Stimulated activated CD4-positive, alpha-beta T cell treated with anti-CD3 and anti-CD28 coated beads, Interleukin-1b, Interleukin-23, amount 100 ng/mL, for 24 hours (primary cell): ENCODE measurements at places on chromosomes 7 and 10.

GRCh38 chr7:1681581-1681980 is 11.5 kb downstream of the ELFN1 start:
- DNase-seq, result no peak

GRCh38 chr7:17126413-17127268 is 171.8 kb upstream of the AHR start:
- no peak for DNase-seq

DNA sequence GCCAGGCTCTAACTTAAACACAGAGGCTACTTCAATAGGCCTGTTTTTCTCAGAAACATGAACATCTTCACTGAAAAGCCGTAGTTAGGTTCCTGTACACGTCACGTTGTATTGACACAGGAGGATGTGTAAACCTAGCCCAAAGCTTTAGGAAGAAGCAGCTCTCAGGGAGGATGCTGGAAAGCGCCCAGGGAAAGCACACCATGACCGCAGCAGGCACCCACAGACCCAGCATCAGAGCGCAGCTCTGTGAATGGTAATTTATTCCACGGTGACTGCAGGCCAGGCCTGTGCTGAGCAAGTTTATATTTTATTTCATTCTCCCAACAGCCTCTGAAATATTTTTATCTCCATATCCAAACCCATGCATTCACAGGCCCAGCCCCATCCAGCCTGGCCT is 51.1 kb downstream of the ASB13 start:
- no peak for DNase-seq

- DNase-seq, result no peak
These were observed 2.8 kb downstream of the ZNF746 start for GRCh38 chr7:149494738-149495368.

GRCh38 chr7:587767-588166 is 68.1 kb upstream of the PDGFA start:
- DNase-seq, result no peak

GRCh38 chr7:149334930-149335329 is 72.9 kb downstream of the ZNF783 start:
- DNase-seq, result no peak

GRCh38 chr10:102675666-102676533 is 31.6 kb downstream of the TRIM8 start:
- no peak for DNase-seq

GRCh38 chr10:94358480-94358879 is 4.3 kb downstream of the NOC3L start:
- no peak for DNase-seq

DNA sequence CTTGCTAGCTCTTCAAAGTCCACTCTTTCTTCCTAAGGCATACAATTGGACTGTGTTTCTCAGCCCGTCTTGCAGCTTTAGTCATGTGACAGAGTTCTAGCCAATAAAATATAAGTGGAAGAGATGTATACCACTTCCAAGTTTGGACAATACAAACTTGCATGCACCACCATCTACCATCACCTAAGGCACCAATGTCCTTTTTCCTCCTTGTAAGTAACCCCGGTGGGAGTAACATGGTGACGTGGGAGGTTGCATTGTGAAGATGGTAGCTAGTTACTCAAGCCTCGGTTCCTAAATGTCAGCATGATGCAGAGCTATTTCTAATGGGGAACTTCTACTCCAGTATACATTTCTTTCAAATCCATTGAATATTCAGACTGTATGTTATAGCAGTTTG is 5.3 kb upstream of the CACNB2 start:
- no peak for DNase-seq

DNA sequence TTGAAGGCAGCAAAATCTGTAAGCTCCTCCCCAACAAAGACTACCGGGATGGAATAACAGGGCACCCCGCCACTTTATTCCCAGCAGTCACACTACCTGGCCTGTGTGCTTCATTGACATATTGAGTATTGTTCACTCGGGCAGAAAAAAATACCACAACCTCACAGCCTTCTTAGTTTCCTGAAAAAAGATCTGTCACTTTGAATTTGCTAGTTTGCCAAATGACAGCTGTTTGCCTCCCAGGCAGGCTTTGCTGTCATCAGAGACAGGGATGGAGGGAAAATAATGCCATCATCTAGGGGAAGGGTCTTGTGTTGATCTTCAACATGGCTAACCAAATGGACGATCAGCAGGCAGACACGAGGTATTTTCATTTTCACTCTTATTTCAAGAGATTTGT is 26.9 kb downstream of the BMPER start:
- DNase-seq, result no peak

GRCh38 chr10:124649214-124649613 is 95.0 kb downstream of the FAM53B start:
- DNase-seq, result no peak

DNA sequence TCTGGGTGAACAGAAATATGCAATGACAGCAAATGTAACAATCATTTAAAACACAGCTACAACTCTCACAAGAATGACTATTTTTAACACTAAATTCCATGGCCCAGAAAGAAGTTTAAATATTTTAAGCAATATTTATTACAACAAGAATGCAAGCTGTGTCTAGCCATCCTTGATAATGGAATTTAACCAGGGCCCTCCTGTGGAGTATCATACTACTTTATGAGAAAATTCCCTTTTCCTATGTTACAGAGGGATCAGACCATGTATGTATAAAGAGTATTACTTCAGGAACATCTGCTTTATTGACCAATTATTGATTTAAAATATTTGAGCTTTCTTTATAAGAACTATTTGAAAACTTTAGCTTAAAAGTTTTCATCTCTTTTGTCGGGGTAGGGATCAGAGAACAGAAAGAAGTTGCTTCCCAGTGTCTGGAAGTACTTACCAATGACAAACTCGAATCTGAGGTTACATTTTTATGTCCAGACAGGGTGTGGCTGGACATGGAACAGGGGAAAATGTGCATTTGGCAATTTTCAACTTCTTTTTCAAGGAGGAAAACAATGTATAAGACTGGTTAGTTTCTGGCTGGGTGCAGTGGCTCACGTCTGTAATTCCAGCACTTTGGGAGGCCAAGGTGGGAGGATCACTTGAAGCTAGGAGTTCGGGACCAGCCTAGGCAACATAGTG is 48.3 kb upstream of the NRBF2 start:
- no peak for DNase-seq

DNA sequence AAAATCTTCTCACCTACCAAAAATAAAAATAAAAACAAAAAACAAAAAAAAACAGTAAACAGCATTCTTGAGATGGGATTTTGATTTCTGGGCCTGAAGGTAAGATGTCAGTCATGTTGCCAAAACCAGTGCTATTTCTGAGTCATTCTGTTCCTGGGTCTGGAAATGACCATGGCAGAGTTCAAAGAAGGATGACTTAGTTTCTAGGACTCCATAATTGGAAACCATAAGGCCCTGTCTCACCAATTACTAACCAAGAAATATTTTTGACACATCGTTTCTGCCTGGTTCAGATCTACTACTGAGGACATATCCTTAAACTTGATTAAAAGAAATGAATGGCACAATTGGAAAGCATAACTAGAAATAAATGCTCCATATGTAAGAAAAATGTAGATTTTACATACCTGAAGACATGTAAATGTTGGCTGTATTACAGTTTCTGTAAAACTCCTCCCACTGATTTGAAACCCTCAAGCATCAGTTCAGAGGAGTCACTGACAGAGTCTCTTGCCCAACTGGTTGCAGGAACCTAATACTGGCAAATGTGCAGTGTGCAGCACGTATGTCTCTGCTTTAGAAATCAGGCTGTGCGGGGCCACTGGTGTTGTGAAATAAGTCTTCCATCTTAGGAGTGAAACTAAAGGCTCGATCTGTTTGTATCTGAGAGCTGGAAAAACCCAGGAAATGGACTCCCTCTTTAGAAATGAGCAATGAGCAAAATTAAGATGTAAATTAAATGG is 84.8 kb upstream of the EGR2 start:
- no peak for DNase-seq

DNA sequence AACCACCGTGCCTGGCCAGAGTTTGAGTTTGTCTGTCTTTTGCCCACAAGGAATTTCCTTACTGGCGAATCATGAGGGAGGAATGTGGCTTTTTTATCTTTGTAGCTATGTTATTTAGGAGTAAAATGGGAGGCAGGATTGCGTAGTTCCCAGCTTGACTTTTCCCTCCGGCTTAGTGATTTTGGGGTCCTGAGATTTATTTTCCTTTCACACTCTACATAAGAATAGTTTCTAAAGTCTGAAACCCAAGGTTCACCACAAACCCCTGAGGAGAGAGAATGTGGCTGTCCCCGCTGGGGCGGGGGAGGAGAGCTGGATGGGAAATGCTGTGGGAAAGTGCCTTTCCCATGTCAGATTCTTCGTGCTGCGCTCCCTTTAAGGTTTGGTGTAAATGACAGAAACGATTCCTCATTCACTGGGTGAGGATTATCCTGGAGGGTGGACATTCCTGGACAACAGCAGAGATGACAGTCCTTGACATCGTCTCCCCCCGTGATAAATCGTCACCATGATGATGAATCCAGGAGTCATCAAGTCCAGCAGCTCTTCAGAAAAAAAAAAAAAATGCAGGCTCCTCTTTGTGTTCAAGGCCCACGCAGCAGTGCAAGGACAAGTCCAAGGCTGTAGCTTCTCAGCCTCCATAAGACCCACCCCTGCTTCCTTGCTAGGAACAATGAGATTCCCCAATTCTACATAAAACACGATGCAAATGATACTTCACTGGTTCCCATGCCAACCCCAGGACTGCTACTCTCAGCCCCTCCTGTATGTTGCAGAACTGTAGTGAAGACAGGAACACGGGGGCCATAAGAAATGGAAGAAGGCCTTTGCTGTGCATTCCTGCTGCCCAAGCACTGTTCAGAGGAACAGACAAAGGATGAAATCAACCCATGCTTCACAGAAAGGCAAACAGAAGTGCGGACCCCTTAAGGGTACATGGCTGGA is 233.1 kb downstream of the CCDC3 start:
- no peak for DNase-seq

DNA sequence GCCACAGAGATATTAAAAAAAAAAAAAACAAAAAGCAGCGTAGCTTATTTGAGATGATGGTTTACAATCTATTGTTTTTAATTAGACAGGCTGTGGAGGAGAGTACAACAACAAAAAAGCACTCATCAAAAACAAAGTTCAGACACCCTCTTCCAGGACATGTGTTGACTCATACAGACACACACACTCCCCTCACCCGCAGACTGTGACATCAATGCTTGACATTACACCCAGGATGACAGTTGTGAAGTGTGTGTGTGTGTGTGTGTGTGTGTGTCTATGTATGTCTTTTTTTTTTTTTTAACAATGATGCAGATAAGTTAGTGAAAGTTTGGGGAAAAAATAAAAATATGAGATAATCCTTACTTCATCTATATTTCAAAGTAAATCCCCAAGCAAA is 303.6 kb downstream of the GPAM start:
- DNase-seq, result no peak

DNA sequence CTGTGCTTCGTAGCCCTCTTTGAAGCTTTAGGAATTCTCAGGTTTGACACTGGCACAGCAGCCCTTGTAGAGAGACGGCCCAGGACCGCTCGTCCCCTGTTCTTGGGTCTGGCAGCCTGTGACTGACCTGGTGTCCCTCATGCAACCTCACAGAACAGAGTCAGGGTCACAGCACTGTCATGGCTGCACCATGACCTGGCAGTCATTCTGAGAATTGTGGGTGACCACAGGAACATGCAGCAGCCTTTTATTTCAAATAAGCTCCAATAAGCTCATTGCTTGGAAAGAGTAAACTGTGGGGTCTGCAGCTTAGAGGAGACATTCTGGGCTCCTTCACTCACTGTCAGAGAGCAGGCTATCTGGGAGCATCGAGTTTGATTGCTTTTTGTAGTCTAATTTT is 42.5 kb downstream of the MYO1G start:
- DNase-seq, result no peak

DNA sequence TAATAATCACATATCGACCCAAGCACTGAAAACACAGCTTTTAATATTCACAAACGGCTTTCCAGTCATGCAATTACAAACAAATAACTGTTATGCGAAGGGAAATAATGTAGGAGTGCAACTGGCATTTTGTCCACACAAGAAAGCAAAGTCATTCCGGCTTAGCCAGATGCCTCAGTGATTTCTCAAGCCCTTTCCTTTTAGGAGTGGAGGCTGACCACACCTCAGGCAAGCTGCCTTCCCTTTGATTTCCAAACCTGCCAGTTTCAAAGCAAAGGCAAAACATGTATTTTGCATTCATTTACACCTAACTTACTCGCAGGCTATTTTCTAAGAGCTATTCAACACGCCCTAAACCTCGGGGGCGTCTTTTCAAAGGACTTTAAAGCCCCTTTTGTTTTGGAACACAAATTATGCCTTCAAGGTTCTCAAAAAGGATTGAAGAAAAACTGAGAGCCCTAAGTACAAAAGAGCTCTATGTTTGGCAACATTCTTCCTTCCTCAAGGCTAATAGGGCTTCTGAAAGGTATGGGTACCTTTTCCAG is 109.6 kb downstream of the CPXM2 start:
- DNase-seq, result no peak

DNA sequence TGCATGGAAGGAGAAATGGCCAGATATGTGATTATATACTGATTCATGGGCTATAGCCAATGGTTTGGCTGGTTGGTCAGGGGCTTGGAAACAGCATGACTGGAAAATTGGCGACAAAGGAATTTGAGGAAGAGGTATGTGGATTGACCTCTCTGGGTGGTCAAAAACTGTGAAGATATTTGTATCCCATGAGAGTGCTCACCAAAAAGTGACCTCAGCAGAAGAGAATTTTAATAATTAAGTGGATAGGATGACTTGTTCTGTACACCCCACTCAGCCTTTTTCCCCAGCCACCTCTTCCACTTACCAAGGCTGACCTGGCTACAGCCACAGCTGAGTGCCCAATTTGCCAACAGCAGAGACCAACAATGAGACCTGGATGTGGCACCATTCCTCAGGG is 146.7 kb downstream of the GPR37 start:
- no peak for DNase-seq

- DNase-seq, result no peak
These were observed 287.0 kb upstream of the CDC14C start for GRCh38 chr7:48637382-48637781.

- no peak for DNase-seq
These were observed 45.3 kb downstream of the RASGEF1A start for GRCh38 chr10:43221419-43222209.

- no peak for DNase-seq
These were observed 148.5 kb downstream of the PPP1R17 start for GRCh38 chr7:31835471-31835870.

GRCh38 chr10:120011359-120012130 is 119.0 kb downstream of the SEC23IP start:
- no peak for DNase-seq

GRCh38 chr10:78411716-78412115 is 378.1 kb downstream of the RPS24 start:
- no peak for DNase-seq

GRCh38 chr10:46234026-46234425 is 52.8 kb upstream of the ANTXRL start:
- no peak for DNase-seq

GRCh38 chr10:9895981-9896380 is 1121.7 kb upstream of the CELF2 start:
- DNase-seq, result no peak

- DNase-seq, result no peak
These were observed 62.7 kb upstream of the FZD1 start for GRCh38 chr7:91201442-91202113.
